HEK293T (cell line): ENCODE measurements at places on chromosomes 2 and 18.

- DNase-seq = no peak
Observed at GRCh38 chr18:45723567-45724355, at the start of gene SLC14A1. Gene SLC14A1, plus strand, starts transcription at chr18:45724181. Its CDS starts 6,140 bp downstream, at chr18:45730321.

GRCh38 chr18:7164323-7165004 lies 46.9 kb upstream of the LAMA1 start:
- no peak for DNase-seq

DNA sequence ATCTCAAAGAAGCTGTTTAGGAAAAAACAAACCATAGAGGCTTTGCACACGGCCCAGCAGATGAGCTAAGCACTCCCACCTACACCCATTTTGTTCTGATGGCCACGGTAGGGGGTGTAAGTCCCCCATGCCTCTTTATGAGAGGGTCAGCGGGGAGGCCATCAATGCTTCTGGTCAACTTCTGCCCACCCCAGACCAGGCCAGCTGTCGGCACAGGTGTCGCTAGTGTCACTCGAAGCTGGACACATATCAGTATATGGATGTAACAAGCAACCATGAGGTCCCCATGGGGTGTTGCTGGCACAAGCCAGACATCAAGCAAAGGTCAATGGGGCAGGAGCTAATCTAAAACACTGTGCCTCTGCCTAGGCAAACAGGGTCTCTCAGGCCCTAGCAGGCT lies 23.7 kb upstream of the SLC35F6 start:
- no peak for DNase-seq

DNA sequence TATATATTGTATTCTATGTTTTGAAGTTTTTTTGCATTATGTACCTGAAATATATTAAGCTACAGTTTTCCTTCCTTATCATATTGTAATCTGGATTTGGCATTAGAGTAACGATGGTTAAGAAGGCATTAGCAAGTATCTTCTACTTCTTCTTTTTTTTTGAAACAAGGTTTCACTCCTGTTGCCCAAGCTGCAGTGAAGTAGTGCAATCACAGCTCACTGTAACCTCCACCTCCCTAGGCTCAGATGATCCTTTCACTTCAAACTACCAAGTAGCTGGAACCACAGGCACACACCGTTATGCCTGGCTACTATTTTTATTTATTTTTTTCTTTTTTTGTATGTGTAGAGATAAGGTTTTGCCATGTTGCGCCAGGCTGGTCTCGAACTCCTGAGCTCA lies 201.1 kb downstream of the ZNF804A start:
- DNase-seq = no peak

DNA sequence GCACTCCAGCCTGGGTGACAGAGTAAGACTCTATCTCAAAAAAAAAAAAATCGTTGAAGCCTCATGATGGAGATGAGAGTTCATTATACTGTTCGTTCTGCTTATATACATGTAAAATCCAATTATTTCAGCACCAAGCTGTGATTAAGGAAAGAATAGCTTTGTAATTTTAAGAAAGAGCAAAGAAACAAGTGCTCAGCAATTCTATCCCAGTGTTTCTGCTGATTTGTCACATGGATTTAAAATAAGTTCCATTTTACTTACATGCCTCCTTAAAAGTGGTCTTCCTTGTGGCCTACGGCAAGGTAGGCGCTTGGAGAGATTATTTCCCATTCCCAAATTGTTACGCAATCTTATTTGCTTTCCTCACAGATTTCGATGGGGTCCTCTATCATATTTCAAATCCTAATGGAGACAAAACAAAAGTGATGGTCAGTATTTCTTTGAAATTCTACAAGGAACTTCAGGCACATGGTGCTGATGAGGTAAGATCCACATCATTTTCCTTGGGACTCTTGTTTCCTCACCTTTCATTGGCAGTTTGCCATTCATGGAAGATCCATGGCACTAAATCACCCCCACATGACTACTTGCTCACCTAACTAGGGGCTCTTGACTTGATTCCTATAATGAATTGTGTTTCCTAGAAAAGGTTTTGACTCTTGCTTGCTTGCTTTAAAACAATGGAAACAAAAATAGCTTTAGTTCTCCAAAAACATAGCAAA lies 11.5 kb downstream of the ARPC2 start:
- no peak for DNase-seq

DNA sequence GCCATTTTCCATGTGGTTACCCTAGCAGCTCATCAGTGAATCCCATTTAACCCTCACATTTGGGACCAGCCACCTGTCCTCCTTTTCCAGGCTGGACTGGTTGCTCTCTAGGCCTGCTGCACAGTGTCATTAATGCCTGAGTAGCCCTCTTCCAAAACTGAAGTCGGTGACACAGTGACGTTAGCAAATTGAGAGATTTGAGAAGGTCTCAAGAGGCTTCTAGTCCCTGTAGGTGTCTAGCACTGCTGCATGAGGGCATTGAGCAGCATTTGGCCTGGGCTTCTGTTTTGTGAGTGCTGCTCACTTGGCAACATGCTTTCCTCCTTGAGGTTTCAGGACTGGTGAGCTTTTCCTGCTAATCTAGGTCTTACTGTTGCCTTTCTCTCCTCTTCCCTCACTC lies 36.7 kb downstream of the PKP4 start:
- DNase-seq = no peak

DNA sequence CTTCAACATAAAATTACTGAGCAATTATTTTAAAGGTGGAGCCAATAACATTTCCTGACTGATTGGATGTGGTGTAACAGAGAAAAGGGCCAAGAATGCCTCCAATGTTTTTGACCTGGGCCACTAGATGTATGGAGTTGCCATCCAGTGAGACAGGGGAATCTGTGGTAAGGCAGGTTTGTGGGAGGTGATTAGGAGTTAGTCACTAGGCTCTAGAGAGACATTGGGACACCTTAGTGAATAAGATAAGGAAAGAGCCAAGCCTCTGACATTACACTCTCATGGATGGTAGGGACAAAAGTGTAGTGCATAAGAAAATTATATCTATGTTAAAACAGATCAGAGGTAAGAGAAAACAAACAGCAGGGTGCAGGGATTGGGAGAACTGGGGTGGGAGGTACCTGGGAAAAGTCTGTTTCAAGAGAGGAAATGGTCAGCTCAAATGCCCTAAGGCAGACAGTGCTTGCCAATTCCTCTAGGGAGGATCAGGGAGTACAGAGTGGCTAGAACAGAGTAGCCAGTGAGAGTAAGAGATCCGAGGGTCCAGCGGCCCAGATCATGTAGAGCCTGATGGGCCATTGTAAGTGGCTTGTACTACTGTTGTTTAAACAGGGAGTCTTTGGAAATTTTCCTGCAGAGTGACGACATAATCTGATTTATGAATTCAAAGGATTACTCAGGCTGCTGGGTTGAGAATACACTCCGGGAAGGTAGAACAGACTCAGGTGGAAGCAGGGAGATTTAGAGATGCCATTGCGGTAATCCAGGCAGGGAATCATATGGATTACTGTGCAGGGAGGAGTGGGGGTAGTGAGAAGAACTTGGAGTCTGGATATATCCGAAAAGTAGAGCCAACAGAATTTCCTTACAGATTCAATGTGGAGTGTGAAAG lies 45.7 kb upstream of the CUL3 start:
- DNase-seq = no peak

DNA sequence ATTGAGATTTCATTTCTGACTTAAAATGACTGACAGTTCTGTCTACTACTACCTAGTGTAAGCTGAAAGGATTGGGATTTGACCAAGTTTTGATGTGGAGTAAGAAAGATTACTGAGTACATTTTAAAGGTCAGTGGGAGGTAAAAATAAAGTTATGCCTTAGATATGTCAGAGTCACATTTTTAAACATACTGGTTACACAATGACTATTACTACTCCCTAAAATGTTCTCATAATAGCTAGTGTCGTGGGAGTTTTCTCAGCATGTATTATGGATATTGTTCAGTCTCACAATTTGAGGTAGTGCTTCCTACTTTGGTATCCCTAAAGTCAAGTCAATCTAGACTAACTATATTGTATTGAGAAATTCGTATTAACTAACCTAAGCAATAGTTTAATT lies 1092.5 kb downstream of the LRP1B start:
- DNase-seq = no peak

DNA sequence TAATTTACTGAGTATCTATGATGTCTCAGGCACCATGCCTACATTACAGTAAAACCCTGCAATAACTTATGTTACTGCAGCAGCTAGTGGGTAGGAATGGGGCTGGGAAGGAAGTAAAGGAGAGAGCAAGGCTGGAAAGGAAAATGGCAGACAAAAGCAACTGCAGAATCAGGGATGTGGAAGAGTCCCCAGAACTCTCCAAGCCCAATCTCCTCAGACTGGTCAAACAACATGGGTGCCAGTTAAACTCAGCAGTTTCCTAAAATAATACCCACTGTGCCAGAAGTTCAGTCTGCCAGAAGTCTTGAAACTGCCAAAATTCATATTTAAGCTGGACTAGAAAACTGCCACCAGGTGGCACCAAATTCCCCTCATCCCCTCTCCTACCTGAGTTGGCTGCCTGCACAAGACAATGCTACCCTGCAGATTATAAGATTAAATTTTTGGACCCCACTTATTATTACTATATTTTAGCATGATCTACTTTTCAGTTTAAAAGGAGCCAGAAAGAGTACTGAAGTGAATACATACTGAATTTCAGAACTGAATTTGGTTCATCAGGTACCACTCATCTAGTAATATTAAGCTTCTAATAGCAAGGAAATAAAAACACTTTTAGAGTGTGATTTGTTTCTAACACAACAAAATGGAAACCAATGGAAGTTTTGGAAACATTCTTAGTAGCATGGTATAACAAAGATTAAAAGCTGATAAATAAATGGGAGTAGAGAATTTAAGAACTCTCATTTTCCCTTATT lies 86.8 kb upstream of the DNER start:
- peak; percentile 50 for DNase-seq

DNA sequence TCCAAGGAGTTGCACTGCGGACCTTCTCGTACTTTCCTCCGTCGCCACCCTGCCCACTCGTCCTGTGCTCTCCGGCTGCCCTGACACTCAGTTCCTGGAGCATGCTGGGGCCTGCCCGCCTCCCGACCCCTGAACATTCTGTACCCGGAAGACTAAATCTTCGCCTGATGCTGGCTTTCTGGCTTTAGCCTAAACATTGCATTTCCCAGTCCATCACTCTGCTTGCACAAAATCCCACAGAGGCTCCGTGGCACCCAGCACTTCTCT lies 550 bp upstream of the SFXN5 start:
- DNase-seq = no peak

- DNase-seq = no peak
Observed at GRCh38 chr2:46387886-46388515, 90.8 kb downstream of the EPAS1 start.

DNA sequence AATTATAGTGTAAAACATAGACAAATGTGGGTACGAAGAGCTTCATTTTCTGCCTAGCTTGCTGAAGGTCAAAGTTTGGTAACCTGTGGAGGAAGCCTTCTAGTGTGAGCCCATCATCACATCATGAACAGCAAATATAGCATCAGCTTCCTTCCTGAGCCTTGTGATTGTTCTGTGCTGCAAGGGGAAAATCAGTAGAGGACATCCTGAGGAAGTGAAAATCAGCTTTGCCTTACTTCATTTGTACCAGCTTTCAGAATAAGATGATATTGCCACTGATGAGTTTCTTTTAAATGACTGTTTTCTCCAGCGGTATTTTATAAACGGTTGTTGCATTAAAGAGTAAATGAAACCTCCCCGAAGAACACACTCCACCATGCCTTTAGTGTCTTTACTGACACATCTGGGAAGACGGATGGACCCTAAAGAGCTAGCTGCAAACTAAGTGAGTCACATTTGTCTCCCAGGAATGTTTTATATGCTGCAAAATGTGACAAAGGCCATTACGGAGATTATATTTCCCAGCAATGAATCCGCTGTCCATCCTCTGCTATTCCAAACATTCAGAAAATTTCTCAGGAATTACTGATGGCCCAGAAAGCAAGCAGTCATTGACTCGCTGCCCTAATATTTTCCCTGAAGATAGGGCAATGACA lies 1272.8 kb downstream of the SUCLG1 start:
- DNase-seq = no peak

DNA sequence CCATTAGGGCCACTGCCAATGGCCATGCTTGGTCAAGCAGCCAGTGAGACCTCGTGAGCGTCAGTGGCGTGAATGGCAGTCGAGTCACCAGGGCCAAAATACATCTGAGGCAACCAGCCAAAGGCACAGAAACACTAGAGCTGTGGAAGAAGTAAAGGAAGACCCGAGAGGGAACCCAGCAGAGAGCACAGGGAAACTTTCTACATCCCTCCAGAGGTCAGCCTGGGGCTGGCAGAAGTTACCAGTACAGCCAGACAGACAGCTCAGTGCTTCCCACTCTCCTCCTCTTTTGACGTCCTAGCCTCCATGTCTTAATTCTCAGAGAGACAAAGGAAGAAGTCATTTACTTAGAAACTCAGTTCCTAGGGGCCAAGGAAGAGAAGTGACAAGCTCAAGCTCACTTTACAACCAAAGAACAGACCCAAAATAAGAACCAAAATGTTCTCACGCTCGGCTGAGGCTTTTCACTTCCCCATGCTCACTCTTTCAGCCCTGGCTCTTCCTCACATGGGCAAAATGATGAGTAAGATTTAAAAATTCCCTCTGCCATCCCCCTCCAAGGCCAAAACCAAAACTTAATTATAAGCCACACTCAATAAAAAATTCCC lies 8.7 kb downstream of the CYRIA start:
- DNase-seq = no peak

GRCh38 chr2:39264733-39265132 lies 21.0 kb upstream of the CDKL4 start:
- peak; percentile 11 for DNase-seq

DNA sequence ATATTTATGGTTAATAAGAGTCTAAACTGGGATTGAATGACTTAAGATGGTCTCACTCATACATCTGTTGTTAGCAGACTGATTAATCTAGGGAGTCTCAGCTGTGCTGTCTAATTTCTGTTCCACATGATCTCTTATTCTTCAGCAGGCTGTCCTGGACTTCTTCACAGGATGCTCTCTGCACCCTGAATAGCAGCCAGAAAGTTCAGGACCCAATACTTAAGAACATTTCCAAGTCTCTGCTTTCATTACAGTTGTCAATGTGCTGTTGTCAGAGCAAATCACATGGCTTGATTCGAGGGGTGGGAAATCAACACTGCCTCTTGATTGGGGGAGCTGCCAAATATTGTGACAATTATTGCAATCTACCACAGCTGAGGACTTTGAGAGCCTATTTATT lies 627.1 kb upstream of the SLC8A1 start:
- DNase-seq = no peak

DNA sequence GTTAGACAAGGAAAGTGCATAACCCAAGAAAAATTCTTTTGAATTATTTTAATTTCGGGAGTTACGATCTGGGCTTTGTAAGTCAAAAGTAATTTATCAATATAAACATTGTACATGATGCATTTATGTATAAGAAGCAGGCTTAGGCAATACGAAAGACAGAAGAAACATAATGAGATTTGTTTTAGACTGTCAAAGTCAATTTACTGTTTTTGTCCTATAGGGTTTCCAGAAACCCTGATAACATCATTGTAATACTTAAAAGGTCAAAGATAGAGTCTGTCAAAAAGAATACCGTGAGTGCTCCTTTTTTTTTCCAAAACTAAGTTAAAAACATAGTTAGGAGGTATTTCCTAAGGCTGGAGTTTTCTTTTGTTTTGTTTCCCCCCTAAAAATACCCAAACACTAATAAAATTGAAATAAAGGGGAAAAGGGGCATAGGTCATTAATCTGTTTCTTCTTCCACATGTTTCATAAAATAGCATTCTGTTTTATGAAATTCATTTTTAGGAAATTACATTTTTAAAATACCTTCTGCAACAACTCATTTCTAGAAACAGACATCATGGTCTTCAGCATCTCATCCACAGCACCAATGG lies 16.1 kb downstream of the C1D start:
- DNase-seq = no peak

- DNase-seq = no peak
Observed at GRCh38 chr2:203728321-203728720, 21.9 kb downstream of the CD28 start.
